ENCODE measurements at places on chromosomes 6 and 20.

- no peak for DNase-seq
Measured at GRCh38 chr6:119162134-119162775, 83.8 kb upstream of the FAM184A start.

DNA sequence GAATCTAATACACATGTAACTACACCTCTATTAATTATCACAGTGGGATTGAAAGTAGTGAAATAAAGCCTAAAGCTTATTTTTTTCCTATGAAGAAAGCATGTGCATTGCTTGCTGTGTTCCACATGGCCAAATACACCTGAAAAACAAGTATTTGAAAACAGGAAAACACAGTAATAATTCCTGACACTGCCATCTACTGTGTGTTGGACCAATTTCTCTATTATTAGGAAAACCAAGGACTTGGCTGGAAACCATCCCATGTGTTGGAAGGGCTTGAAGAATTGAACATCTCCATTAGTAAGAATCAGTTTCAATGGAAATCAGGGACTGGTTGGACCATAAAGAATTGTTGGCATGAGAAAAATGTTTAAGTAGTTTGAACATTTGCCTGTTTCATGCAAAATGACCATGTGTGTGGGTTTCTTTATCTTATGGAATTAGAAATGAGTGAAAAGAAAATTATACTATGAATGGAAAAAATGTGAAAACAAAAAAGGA, 124.1 kb downstream of the PHF3 start:
- no peak for DNase-seq

- no peak for DNase-seq
Measured at GRCh38 chr20:15248618-15249395, 911.4 kb upstream of the FLRT3 start.

GRCh38 chr6:113786168-113786567, 71.0 kb upstream of the MARCKS start:
- no peak for DNase-seq

GRCh38 chr6:162733489-162733888, 5.7 kb downstream of the PACRG start:
- no peak for DNase-seq

DNA sequence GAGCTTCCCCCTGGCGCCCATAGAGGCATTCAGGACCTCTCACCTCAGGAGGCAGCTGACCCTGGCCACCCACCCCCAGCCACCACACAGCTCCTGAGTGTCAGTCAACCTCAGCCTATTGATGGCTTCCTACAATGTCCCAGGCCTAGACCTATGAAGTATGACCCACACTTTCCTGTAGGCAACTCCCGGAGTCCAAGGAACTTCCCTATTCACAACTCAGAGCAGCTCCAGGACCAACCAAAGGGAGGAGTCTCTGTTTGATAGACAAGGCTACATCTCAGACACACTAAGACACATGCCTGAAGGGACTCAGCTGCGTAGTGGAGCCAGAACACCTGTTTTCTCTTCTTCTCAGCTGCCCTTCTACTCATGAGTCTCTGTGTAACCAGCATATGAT, 169.1 kb downstream of the MAFB start:
- no peak for DNase-seq

- DNase-seq = no peak
Measured at GRCh38 chr6:2733324-2733723, 17.4 kb downstream of the MYLK4 start.

GRCh38 chr6:42049948-42050296, 402 bp upstream of the TAF8 start:
- no peak for DNase-seq

- DNase-seq = peak; percentile 54
Measured at GRCh38 chr6:158536084-158536890, 23.6 kb upstream of the TMEM181 start.

- no peak for DNase-seq
Measured at GRCh38 chr20:17825252-17825959, 125.6 kb downstream of the BANF2 start.

- no peak for DNase-seq
Measured at GRCh38 chr6:19394687-19395086, 442.5 kb upstream of the ID4 start.

- DNase-seq = no peak
Measured at GRCh38 chr20:50009521-50010454, 27.0 kb downstream of the SNAI1 start.

GRCh38 chr20:63625771-63626423, 1.0 kb downstream of the GMEB2 start:
- no peak for DNase-seq

- DNase-seq = no peak
Measured at GRCh38 chr20:313948-314347, 11.4 kb upstream of the SOX12 start.

- DNase-seq = no peak
Measured at GRCh38 chr20:57911512-57912226, 201.9 kb upstream of the PMEPA1 start.

- DNase-seq = no peak
Measured at GRCh38 chr6:118736440-118736839, 85.0 kb upstream of the CEP85L start.

- no peak for DNase-seq
Measured at GRCh38 chr6:4460586-4461475, 315.4 kb upstream of the CDYL start.

GRCh38 chr6:148999501-148999900, 252.7 kb downstream of the UST start:
- DNase-seq = no peak

GRCh38 chr6:107862383-107862782, 38.3 kb upstream of the SCML4 start:
- no peak for DNase-seq

DNA sequence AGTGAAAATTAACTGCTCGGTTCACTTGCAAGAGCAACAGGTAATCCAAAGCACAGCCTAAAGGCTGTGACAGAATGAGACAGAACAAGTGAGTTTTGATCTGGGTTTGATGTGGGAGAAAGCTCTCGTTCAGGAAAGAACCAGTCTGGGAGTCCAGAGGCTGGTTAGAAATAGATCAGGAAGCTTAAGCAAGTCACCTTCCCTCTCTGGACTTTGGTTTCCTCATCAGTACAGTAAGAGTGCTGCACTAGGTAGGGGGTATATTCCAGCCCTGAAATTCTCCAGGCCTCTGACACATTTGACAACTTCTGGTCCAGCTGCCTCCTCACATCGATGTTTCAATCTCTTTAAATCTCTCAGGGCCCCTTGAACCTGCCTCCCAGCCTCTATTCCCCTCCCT, 33.7 kb upstream of the MDGA1 start:
- DNase-seq = no peak

DNA sequence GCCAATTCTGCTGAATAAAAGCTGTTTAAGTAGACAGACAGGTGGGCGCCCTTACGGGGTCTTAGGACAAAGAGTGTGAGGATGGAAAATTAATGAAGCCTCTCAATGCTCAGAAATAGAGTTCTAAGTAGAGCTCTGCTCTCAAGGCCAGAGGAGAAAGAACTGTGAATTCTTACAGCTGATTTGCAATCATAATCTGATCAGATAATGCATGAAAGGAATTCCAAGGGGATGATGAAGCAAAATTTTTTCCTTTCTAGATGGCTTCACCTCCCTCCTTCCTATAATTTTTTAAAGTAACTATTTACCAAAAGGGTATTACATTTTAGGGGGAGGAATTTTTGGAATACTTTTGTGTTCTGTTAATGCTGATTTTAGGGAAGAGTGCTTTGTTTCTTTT, 308.1 kb upstream of the HS3ST5 start:
- DNase-seq = no peak

GRCh38 chr6:139954463-139955071, 580.1 kb upstream of the CITED2 start:
- no peak for DNase-seq

GRCh38 chr6:168408504-168409136, 32.4 kb upstream of the SMOC2 start:
- DNase-seq = no peak

DNA sequence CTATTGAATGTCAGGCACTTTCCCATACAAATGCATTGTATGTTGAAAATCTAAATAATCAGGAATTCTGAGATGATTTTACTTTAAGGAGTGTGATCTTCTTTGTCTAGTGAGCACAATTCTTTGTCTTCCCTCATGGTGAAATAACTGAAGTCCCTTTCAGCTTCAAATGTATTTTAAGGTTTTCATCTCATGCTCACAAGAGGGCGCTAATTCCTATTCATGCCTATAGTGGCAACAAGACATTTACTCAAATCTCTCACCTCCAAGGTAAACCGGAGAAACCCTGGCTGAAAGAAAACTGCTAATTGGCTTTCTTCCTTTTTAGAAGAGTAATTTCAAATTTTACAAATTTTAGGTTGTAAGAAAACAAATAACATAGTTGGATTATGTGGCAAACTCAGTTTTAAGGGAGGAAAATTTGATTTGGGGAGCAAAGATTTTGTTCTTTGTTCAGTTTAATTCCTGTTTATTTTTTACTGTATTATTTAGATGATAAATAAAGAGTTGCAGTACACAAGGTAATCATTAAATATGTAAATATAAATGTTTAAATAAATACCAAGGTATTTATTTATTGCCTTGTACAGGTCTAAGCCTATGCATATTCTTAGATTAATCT, 69.1 kb downstream of the SLC35F1 start:
- DNase-seq = peak; percentile 5

DNA sequence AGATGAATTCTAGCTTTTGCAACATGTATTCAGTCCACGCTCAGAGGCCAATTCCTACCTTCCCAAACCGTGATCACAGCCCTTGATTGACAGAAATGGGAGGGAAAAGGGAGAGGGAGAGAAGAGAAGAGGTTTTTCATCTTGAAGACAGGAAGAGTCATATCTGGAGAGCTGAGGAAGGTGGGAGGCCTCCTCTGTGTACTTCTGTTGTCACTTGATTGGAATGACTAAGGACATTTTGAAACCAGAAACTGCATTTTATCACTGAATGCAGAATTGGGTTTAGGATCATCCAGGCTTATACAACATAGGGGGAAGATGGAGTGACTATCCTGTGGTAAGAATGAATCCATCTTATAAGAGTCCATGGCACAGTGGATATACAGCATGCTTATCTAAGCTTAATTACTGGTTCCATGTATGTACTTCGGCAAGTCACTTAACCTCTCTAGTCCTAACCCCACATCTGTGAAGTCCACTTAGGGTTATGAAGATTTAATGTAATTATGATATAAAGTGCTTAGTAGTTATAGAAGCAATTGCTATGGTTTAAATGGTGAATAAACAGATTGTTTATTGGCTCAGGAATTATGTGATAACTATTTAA, 144.0 kb downstream of the BCKDHB start:
- DNase-seq = no peak

GRCh38 chr20:1687053-1687452, 29.5 kb upstream of the SIRPG start:
- DNase-seq = no peak

GRCh38 chr20:40749985-40750506, 61.0 kb upstream of the MAFB start:
- DNase-seq = no peak

DNA sequence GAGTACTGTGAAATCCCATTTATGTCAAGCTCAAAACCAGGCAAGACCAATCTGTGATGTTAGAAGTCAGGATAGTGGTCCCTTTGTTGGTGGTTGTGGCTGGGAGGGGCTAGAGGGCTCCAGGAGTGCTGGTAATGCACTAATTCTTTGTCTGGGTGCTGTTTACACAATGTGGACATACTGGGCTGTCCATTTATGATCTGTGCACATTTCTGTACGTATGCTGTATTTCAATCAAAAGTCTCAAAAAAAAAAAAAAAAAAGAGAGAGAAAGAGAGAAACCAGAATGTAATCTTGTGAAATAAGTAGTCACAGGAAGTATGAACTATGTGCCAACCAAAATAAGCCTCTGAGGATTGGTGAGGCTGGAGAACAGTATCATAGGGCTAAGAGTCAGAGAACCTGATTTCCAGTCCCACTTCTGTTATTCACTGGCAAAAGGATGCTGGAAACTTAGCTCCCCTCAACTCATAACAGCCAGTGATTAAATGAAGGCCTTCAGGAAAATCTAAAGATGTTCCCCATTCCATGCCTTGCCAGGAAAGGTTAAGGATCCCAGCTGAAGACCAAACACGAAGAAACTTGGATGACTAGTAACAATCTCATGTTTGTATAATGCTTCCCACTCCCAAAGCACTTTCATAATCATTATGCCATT, 19.6 kb upstream of the TRAM2 start:
- no peak for DNase-seq

GRCh38 chr6:91695221-91695620, 1108.3 kb upstream of the MAP3K7 start:
- DNase-seq = no peak
